ENCODE measurements at places on chromosomes 5 and 9.

DNA sequence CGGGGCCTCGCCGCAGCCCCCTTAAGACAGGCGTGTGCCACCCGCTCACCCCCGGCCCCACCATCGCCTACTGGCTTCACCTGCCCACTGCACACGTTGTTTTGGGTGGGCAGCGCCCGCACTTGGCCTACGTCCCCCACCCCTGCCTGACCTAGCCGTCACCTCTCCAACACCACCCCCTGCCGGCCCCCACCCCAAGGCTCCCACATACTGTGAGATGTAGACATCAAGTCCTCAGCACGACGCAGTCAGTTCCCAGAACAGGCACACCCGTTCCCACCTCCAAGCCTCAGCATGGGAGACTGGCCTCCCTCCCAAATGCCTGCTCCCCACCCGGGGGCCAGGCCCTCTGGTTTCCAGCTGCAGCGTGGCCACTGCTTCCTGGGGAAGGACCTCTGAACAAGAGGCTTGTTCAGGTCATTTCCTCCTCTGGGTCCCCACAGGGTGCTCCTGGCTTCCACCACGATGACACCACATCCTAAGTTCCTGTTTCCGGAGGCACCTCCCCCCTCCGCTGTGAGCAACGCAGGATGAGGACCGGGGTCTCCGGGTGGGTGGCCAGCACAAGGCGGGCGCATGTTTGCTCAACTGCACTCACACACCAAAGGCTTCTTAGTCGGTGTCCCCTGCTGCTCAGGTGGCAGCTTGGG is 11.3 kb downstream of the DBN1 start:
- no peak for DNase-seq

DNA sequence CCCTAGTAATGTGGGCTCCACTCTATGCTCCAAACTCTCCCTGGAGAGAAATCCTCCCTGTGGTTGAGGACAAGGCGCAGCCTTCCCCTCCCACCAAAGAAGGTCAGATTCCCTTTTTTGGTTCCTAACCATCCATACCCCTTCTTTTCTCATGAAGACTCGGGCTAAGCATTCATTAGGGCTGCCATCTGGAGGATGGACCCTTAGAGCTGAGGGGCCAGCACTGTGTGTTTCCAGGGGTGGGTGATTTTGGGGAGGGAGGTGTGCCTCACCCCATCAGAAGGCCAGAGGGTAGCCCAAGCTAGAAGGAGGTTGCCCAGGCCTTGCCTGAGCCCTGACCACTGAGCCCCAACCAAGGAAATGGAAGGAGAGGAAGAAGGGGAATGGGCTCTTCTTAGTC is 36.8 kb downstream of the TGFBI start:
- DNase-seq, result no peak

GRCh38 chr5:148827723-148828122 is 1.3 kb downstream of the ADRB2 start:
- no peak for DNase-seq

DNA sequence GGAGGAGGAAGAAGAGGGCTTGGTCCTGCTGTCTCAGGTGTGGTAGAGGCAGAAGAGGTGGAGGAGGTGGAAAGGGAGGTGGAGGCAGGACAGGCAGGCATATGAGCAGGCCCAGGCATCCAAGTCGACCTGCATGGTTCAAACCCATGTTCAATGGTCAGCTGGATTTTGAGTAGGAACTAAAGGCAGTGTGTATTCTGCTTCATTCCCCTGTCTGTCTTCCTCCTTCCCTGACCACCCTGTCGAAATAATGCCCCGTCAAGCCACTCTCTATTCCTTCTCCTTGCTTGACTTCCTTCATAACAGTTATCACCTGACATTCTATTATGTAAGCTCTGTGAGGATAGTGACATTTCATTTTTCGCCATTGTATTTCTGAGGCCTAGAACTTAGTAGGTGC is 34.8 kb downstream of the ATP6V0E1 start:
- no peak for DNase-seq

DNA sequence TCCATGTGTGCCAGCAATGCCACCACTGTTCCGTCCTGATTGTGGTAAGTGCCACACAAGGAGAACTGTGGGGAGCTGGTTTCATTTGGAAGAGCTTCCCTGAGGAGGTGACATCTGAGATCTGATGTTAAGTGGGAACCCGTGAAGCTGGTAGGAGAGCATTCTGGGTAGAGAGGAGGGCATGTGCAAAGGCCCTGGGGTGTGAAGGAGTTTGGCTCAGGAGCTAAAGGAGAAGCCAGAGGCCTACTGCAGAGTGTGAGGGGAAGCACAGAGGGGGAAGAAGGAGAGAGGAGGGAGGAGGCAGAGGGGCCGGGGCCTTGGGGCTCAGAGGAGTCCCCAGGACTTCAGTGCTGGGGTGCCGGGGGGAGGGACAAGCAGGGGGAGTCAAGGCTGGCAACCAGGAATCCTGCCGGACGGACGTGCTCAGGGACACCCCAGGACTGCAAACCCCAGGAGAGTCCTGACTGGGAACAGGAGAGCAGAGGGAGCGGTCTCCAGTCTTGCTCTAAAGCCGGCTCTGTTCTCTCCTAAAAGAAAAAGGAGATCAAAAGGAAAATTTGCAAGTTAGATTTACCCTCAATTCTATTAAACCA is 19.7 kb downstream of the C9orf50 start:
- no peak for DNase-seq

DNA sequence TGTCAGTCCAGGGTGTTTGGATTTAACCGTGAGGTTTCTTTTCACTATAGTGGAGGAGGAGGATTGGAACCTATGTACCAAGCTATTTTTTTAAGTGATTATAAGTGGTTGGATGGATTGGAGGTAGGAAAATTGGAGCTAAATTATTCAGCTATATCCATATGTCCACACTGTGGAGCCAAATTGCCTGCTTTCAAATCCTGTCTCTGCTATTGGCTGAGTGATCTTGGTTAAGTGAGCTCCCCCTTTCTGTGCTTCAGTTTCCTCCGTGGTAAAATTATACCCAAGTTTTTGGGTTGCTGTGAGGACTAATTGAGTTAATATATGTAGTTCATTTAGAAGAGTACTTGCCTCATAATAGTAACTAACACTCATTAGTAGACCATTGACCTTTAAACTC is 2.5 kb downstream of the CENPP start:
- no peak for DNase-seq

DNA sequence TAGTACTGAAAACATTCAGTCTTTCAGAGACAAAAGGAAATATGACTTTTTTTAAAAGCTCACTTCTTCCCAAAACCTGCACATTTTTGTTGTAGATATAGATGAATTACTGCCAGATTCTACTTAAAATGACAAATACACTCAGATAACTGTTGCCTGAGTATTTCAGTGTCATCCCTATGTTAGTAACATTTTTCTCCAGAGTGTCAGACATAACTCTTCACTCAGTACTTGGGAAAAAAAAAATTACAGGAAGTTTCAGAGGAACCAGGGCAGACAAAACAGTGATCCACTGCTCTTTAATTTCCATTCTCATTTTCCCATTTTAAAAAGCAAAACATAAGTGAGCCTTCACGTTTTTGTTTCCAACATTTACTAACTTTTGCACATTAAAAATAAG is 79.3 kb upstream of the ITGA1 start:
- DNase-seq, result no peak

- DNase-seq, result no peak
Observed at GRCh38 chr9:119483153-119483552, 113.9 kb upstream of the BRINP1 start.

DNA sequence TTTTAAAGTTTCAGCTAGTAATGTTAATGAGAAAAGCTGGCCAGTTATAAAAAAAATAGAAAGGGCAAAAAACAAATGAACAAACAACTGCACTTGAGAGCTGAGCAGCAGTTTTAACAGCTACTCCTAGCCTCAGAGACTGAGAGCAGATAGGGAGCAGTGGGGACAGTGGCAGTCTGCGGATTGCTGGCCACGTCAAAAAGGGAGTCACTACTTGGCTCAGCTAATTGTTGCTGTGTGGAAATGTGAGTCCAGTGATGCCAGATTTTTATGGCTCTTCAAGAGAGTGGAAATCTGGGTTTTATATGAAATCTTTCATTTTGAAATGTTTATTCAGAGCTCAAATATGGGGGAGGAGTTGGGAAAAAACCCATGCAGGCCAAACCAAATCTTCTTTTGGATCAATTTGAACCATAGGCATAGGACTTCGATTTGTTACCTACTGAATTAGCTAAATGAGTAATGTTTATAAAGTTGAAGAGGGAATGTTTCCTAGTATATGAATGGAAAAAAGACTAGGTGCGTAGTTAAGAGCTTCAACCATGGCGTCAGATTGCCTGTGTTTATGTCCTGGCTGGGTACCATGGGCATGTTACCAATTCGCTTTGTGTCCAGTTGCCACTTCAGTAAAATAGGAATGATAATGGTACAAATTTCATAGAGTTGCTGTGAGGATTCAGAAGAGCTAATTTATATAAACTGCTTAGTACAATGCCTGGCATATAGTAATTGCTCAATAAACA is 102.1 kb downstream of the PAM start:
- DNase-seq, result no peak

DNA sequence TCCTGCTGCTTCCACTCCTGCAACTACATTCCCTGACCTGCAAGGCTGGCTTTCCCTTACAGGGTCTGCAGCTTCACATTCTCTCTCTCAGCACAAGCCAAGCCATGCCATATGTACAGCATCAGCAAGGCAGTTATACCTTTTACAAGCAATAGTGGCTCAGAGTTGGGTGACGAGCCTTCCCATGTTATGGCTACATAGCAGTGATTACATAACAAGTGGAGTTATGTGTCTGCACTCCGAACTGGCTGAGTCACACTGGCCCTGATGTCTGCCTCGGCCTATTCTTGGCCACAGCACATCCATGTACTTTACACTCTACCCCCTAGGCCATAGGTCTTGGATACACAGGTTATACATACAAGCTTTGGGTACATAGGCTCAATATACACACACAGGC is 52.0 kb upstream of the SNCAIP start:
- no peak for DNase-seq

DNA sequence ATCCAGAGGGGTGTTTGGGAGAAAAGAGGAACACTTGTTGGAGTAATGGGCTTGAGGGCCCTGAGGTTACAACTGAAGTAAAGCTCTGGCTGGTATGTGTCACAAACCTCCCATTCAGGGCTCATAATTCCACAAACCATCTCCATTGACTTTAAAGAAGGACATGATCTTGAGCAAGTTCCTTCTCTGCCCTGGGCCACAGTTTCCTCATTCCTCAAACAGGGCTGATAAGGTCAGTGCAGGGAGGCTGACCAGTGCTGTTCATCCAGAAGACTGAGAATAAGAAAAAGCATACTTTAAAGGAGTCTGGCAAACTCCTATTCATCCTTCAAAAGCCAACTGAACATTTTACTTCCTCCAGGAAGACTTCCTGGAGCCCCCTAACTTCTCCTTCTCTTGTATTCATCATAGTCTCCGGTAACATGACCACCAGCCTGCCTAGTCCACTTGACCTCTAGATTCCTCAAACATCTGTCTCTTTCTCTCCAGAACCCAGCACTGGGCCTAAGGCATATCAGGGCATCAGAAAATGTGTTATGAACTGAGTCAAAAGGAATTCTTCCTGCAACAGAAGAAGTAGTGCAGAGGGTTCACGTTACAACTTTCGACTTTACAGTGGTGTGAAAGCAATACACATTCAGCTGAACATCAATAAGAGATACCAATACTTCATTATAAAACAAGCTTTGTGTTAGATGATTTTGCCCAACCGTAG is 20.7 kb upstream of the PTPN3 start:
- no peak for DNase-seq

- DNase-seq, result no peak
Observed at GRCh38 chr9:82196622-82197441, 208.3 kb downstream of the SPATA31D1 start.

- no peak for DNase-seq
Observed at GRCh38 chr9:89734600-89735041, 129.8 kb downstream of the GADD45G start.

DNA sequence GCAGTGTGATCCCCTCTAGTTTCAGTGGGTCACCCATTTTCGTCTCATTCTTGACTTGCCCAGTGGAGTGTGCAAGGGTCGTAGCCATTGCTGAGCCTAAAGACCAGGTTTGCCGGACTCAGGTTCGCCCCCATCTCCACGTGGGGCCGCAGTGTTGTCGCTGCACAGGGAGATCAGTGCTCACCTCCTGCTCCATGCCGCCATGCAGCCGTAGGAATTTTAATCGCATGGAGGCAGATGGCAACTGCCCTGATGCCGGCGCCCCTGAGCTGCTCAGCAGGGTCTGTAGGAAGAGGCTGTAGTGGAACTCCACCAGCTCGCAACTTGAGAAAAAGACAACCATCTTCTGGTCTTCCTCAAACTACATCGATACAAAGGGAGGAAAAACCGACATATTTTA is 24.1 kb downstream of the DDX31 start:
- DNase-seq, result no peak

DNA sequence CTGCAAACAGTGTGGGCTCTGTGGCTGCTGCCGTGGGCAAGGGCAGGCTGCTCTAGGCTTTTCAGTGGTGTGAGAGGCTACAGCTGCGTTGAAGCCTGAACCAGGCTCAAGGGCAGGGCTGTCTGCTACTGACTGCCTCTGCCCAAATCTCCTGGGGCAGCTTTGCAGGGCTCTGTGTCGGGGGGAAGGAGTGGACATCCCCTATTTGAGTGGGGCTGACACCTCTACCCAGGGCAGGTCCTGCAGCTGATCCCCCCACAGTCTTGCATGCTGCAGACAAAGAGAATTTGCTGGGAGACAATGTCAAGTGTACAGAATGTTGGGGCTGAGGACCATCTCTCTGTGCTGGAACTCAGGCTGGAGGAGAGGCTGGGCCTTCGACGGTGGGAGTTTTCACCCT is 240.2 kb downstream of the PBX3 start:
- DNase-seq, result no peak

DNA sequence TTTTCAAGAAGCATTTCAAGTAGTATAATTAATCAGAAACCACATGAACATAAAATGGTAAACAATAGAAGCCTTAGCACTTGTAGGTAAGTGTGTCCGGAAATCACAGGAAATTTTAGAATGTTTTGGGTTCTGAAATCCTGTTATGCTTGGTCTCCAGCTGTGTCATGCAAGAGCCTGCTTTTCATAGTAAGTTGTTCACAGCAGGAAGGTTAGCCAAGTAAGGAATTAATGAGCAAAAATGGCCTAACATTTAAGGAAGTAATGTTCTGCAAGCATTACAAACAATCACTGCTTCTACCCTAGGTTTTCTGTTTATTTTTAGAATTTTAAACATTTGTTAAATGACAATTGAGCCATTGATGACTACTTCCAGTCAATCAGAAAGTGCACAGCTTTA is 669.5 kb downstream of the SLCO4C1 start:
- no peak for DNase-seq

DNA sequence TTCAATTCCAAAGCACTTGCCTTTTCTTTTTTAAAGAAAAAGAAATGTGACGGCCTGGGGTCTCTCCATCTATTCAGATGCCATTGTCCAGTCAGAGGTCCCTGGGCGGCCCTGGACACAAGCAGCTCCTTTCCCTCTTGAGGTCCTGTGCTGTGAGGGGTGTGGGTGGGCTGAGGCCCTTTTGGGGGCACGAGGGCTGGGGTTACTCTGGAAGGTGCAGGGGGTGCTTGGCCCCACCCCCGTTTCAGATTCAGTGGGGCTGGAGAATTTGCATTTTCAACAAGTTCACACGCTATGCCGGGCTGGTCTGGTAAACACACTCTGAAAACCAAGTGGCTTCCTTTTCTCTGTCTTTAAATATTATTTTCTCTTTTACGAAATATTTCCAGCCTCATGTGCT is 91.4 kb upstream of the PHYKPL start:
- DNase-seq, result no peak
